Fibroblast of skin of right biceps (primary cell): ENCODE measurements at places on chromosomes 6 and 20.

- DNase-seq = peak; percentile 56
Measured at GRCh38 chr20:10985536-10985935, 311.7 kb upstream of the JAG1 start.

GRCh38 chr6:53724501-53724900 is 58.9 kb upstream of the KLHL31 start:
- no peak for DNase-seq

DNA sequence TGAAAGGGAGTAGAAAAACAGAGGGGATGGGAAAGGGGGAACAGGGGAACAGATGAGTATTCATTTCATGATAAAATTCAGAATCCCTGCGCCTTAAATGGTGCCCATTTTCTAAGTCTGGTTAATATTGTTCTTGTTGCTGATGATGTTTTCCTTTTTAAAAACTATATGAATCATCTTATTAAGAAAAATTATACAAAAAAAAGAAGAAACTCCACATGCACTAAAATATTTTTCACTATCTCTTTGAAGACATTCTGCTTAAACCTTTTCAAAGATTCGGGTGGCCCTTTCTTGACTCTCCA is 1.1 kb upstream of the TFAP2B start:
- no peak for DNase-seq

DNA sequence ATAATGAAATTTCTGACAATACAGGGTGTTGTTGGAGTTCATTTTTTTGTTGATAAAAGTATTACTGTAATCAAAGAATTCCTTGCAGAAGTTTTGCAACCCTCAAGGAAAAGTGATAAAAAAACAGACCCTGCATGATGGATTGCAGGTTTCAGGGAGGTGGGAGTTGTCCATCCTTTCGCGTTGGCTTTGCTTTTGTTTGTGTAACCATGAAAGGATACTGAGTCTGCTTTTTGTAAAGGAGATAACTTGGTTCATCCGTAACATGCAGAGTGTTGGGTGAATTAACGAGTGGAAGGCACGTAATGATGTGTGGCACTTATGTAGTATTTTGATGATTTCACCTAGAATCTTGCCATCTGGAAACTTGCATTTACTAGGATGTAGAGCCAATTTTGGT is 23.6 kb downstream of the FOXO3 start:
- no peak for DNase-seq

DNA sequence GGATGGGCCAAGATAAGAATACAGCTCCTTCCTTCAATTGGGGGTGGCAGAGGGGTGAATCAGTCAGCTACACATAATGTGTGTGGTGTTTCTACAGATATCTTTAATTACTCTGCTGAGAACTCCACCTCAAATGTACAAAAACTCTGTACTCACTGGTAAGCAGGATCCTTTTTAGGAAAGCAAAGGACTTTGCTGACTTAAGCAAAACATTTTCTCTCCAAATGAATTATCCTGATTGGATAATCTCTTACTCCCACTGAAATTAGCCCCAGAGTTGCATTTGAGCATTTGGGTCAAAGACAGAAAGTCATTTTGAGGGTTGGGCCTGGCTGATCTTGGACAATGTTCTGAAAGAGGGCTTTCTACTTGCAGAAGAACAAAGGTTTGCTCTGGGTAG is 13.4 kb downstream of the HLA-G start:
- no peak for DNase-seq

DNA sequence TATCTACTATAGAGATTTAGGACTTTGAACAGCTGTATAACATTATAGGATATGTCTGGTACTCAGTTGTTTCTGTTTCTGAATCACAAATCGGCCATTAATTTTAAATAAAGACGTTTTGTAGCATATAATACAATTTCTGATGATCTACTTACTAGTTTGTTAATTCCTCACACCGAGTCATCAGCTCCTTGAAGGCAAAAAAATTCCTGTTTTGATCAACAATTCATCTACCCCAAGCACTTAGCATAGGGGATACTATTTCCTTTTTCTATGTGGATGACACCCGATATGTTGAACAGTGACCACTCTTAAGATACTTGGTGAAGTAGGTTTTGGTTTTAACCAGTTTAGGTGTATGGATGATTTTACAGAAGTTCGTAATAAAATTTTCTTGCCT is 107.3 kb downstream of the NCOA3 start:
- DNase-seq = no peak

DNA sequence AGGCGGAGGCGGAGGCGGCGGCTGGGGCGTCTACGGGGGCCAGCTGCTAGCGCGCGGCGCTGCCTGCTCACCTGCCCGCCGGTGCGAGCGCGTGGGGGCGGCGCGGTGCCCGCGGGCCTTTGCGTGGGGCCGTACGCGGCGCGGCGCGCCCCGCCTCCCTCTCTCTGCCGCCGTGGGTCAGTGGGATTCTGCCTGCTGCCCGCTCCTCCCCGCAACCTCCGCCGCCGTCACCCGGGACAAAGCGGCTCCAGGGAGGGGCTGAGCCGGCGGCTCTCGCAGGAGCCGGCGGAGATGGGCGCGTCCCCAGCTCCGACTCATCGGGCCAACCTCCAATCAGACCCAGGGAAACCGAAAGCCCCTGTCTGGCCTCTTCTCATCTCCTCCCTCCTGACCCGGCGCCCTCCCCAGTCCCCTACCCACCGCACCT is at the start of gene RCAN2:
RCAN2 (minus strand) TSS at position 249 of the 427 bp plus-strand sequence.
- DNase-seq = peak; percentile 43

- peak; percentile 12 for DNase-seq
Measured at GRCh38 chr20:56392881-56393482, 537 bp downstream of the CSTF1 start.

GRCh38 chr6:135525594-135525993 is 28.1 kb upstream of the AHI1 start:
- no peak for DNase-seq

GRCh38 chr20:58146081-58146745 is 82.2 kb downstream of the ANKRD60 start:
- DNase-seq = no peak

DNA sequence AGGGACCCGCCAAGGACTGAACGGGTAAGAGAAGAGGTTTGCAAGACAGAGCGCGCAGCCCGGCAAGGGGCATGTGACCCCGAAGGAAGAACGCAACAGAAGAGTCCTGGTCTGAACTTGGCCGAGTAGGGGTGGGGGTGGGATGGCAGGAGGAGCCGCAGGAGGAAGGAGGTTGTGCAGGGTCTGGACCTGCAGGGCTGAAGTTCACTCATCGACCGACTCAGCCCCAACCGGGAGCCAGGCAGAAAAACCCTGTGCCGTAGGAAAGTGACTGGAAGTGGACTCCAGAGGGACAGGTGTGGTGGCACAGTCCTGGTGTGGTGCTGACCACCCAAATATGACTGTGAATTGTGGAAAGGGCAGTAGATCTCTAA is 15.2 kb downstream of the ADISSP start:
- no peak for DNase-seq

DNA sequence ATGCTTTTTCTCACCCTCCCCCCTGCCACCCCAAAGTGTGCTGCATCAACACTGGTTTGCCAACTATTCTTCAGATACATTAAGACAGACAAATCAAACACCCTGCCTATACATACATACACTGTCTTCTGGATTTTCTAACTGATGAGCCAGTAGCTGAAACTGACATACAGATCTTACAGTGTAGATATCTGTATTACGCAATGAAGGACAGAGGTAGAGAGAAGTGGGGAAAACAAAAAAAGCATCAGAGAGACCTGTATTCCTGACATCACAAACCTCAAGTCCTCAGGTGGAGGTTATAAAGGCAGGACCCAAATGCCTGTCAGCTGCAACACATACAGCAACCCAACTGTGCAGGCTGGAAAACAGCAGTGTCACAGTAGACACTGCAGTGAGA is 535.4 kb downstream of the HACE1 start:
- DNase-seq = no peak

GRCh38 chr6:166744223-166745134 is 117.4 kb upstream of the RPS6KA2 start:
- DNase-seq = no peak

DNA sequence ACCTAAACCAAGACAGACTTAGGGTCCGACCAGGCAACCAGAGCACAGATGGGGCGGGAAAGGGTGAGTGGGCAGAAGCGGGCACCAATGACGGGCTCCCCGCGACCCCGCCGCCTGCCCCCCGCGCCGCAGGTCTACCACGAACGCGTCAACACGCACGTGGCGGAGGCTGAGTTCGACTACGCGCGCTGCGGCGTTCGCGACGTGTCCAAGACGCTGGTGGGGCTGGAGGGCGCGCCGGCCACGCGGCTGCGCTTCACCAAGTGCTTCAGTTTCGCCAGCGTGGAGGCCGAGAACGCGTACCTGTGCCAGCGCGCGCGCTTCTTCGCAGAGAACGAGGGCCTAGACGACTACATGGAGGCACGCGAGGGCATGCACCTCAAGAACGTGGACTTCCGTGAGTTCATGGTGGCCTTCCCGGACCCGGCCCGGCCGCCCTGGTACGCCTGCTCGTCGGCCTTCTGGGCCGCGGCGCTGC is 5.1 kb downstream of the TMEM151B start:
- no peak for DNase-seq

- DNase-seq = no peak
Measured at GRCh38 chr6:145141572-145141971, 593.7 kb downstream of the EPM2A start.

DNA sequence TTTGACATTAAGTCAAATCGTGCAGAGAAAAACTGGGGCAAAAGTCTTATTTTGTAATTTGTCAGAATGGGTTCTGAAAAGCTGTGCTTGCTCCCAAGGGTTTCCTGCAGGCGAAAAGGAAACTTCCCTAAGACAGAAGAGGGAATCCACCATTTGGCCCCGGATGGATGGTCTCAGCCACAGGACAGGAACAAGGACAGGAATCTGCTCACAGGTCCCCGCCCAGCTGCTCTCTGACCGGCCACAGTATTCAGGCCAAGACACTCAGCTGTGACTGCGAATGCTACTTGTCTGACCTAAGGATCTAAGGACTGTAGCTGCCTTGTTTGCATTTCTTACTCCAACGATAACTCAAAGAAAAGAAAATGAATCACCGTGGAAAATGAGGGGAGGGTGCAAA is 197.0 kb downstream of the BMP7 start:
- no peak for DNase-seq

DNA sequence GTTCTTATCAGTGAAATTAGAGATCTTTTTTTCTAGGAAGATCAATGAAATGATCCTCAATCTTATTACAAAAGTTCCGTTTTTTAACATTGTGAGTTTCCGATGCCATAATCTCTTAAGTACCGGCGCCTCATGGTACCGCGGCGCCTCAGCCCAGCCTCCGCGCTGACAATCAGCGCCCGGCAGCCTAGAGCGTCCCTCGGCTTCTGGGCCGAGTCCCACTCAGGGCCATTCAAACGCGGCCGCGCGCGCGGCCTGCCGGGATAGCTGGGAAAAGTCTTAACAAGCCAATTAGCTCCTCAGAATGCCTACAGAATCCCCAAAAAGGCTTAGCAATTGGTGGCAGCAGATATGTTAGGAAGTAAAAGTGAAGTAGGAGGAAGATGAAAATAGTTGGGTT is 204.8 kb downstream of the ADGB start:
- no peak for DNase-seq

DNA sequence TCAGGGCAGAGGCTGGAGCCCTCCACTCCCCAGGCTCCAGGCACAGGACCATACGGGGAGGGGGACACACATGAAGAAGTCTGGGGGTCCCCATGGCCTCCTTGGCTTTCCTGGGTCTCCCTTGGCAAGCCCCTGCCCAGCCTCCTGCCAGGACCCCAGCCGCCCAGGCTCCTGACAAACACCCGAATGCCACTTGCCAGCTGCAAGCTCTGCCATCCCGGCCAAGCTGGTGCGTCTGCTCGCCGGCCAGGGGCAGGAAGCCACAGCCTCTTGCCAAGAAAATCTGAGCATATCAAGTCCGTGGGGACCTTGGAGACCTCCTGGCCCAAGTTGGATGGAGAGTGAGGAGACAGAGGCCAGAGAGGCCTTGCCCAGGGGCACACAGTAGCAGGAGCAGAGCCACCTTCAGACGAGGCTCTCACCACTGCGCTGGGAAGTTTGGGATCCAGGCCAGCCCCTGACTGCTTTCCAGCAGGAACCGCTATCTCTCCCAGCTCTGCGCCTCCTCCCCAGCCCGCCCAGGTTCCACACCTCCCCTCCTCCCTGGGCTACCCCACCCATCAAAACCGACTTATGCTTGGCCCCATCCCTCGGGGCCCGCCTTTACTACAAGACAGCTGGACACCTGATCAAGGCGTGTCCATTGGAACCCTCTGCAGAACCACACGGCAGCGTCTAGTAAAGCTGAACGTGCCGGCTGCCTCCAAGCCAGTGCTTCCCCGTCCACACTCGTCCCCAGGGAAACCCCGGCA is 80.2 kb downstream of the GRM4 start:
- no peak for DNase-seq

- DNase-seq = no peak
Measured at GRCh38 chr20:58652606-58653294, 1.7 kb downstream of the STX16 start.

GRCh38 chr6:41200296-41200900 is 551 bp downstream of the TREML2 start:
- peak; percentile 59 for DNase-seq

DNA sequence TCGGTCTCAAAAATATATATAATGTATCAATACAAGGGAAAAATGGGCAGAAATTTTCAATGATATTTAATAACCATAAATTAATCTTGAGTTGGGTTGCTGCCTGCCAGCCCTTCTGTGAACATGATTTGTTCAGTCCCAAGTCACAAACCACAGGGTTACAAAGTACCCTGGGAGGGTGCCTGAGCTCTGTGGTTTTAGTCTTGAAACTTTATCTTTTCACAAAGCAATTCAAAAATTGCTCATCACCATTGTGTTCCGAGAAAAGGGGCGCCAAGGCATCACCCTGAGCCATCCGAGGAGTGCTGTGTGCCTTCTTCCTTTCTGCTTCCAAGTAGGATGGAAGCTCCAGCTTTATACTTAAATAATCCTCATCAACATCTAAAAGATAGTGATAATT is 141.6 kb upstream of the AKAP12 start:
- DNase-seq = no peak

DNA sequence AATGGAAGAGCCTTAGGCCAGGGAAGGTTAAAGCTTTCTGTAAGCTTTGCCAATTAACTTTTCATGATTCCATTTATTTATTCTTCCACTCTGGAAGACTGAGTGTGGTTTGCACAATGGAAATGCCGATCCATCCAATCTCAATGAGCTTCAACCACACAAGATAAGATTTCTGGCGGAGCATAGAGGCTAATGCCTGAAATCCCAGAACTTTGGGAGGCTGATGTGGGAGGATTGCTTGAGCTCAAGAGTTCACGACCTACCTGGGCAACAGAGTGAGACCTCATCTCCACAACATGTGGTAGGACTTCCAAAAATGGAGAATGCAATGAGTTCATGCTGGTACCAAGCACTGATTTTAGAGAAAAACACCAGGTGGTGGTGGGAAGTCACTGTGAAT is 6.2 kb downstream of the ENPP1 start:
- no peak for DNase-seq

GRCh38 chr6:53487080-53487479 is 57.8 kb downstream of the GCLC start:
- no peak for DNase-seq

GRCh38 chr6:87243812-87244211 is 78.6 kb upstream of the SMIM8 start:
- no peak for DNase-seq

- DNase-seq = no peak
Measured at GRCh38 chr6:89555031-89555430, 83.5 kb downstream of the LYRM2 start.

- no peak for DNase-seq
Measured at GRCh38 chr20:34946661-34947060, 8.9 kb downstream of the GSS start.
